ENCODE measurements at places on chromosomes 13 and 19.

- no peak for DNase-seq
Observed at GRCh38 chr19:56403261-56403660, 871 bp upstream of the ZNF583 start.

GRCh38 chr19:38388349-38389100 is at the start of gene SPRED3:
SPRED3 (plus strand) TSS chr19:38388697; CDS start chr19:38390303, 1,606 bp downstream.
- no peak for DNase-seq

DNA sequence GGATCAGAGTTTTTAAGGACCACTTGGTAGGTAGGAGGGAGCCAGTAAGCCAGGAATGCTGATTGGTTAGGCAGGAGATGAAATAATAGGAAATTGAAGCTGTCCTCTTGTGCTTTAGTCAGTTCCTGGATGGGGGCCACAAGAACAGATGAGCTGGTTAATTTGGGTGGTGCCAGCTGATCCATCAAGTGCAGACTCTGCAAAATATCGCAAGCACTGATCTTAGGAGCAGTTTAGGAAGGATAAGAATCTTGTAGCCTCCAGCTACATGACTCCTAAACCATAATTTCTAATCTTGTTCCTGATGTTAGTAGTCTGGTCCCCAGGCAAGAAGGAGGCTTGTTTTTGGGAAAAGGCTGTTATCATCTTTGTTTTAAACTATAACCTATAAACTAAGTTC is 117.9 kb upstream of the GPR12 start:
- no peak for DNase-seq

GRCh38 chr13:30676672-30677071 is 58.7 kb upstream of the ALOX5AP start:
- peak; percentile 19 for DNase-seq

GRCh38 chr13:107518780-107519179 is 696.6 kb downstream of the LIG4 start:
- no peak for DNase-seq

- DNase-seq, result no peak
Observed at GRCh38 chr19:14472202-14472938, 2.8 kb downstream of the PTGER1 start.

DNA sequence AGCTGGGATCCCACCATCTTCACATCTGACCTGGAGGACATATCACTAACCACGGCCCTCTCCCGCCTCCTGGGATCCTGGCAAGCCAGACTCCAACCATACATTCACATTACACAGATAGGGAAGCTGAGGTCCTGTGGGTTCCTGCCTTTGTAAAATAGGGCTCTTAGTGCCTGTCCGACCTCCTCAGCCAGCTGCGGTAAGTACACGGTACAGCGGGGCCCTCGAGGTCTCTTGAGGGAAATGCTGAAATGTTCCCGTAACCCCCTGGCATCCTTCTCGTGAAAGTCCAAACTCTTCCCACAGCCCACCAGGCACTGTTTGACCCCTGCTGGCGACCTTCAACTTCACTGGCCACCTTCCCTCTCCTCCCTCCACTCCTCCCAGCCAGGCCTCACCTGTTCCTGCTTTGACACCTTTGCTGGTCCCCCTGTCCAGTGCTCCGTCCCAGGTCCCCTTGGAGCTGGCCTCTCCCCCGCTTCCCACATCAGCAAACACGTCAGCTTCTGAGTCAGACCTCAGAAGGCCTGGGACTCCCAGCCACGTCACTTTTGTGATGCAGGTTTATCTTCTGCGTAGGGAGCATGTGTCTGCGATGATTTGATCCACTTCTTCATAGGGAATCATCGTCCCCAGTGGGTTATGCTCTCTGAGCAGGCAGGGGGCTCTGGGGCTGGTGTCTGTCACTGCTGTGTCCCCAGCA is 8.8 kb upstream of the GNG7 start:
- DNase-seq, result peak; percentile 14

GRCh38 chr13:64709079-64709478 is 2521.1 kb downstream of the PCDH9 start:
- DNase-seq, result no peak

DNA sequence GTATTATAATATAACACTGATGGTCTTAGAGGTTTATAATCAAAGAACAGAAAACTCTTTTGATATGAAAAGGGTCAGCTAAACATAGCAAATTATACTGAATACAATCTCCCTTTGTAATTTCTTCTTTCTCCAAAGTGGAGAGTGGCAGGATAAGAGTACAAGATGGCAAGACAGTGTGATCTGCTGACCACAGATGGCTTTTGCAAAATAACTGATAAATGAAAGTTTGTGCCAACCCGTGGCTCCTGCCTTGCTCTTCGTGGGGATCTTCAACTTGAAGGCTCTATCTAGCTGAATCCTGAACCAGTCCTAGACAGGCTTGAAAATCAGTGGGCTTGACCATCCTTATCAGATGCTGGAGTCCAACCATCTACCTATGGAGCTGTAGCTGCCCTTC is 185.7 kb downstream of the VWA8 start:
- DNase-seq, result no peak

GRCh38 chr19:58345558-58345957 is 7.7 kb downstream of the A1BG start:
- no peak for DNase-seq

DNA sequence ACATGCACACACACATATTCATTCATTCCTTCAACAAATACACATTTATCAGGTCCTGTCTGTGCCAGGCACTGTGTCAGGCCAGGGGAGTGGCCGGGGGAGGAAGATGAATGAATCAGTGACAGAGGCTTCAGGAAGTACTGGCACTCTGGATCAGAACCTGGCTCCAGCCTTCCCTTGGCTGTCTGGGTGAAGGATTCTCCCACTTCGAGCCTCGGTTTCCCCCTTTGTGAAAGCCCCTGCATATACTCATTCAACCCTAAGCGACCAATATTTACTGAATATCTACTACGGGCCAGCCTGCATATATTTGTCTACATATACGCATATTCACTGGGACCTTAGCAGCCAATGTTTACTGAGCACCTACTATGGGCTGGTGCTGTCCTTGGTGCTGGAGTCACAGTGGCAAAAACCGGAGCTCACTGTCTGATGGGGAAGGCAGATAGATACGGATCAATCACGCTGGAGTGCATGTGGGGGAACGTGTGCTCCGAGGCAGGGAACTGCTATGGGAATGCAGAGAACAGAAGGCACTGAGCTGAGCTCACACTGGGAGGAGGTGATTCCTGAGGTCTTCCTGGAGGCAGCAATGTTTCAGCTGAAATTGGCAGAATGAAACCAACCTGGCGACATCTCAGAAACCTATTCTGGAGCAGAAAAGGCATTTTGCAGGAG is 636 bp upstream of the ZNF579 start:
- DNase-seq, result no peak

DNA sequence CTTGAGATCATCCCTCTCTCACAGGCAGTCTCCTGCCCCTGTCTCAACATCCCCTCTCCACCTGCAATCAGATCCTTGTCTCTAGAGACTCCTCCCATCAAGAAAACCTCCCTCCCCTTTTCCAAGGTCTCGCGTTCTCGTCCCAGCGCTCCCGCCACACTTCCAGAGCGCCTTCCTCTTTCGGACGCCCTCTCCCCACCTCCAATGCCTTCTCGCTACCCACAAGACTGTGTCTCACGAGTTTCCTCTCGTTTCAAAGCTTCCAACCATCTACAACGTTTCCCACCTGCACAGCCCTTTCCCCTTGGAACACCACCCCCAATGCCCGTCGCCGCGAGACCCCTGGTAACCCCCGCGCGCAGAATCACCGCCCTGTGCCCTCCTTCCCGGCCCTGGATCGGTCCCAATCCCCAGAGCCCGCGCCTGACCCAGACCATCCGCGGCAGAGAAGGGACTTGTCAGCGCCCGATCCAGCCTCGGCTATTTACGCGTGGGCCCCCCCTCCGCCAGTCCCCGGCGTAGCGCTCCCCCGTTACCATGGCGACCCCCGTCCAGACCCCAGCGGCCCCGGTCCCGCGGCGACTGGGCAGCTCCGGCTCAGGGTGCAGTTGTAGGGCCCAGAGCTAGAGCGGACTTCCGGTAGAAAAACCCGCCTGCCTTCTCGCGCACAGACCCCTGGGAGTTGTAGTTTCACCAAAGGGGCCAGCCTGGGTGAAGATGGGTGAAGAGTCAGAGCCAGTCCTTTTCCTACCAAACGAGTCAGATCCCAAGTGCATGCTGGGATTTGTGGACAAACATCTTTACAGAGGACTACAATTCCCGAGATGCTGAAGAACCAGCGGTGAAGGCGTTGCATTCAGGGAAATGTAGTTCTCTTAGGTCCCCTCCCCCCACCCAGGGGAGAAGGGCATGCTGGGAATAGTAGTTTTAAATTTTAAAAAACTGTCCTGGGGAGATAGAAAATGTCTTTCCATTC is at the start of gene AP2S1:
AP2S1 (minus strand) TSS at position 619 of the 976 bp plus-strand sequence; CDS start at position 539, 80 bp downstream.
- peak; percentile 91 for DNase-seq

Data from GDM1 (cell line).